Chondrocyte (in vitro differentiated cells): ENCODE measurements at places on chromosomes 6 and 20. TPM values are rescaled to one million over a fixed set of nuclear protein-coding genes. Genes with fewer than 3 reads are reported as not detected.

The COX4I2 gene
- total RNA-seq = not detected in 3 replicates

DNA sequence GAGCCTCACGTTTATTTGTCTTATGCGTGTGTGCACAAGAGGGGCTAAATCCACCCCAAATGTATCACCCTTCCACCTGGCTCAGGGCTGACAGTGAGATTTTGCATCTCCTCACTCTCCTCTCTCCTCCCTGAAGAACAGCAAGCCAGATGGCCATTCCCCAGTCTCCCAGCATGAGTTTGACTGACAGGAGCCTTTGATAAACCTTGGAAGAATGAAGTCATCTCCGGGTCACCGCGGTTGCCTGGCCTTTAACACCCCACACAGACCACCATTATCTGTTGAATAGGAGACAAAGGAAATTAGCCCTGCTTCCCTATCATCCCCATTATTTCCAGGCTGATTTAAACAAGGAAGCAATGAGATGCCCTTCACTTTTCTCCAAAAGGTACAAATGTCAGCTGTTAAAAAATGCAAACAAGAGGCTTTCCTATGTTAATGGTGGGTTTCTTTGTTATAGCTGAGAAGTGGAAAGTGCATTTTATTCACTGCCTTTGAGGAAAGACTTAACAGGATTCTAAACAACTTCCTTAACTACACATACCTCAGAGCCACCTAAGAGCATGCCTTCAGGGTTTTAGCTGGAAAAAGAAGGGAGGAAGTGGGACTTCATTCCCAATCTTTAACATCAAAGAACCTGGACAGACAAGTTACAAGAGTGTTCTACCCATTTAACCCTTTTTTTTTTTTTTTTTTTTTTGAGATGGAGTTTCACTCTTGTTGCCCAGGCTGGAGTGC, 524.8 kb upstream of the ID4 start:
- no peaks in the 10 kb centered on the region for H3K27me3 ChIP-seq
- no peak for DNase-seq
- H3K36me3 ChIP-seq = no peaks in the 10 kb centered on the region
- H3K27ac ChIP-seq = no peak overlapping the region

DNA sequence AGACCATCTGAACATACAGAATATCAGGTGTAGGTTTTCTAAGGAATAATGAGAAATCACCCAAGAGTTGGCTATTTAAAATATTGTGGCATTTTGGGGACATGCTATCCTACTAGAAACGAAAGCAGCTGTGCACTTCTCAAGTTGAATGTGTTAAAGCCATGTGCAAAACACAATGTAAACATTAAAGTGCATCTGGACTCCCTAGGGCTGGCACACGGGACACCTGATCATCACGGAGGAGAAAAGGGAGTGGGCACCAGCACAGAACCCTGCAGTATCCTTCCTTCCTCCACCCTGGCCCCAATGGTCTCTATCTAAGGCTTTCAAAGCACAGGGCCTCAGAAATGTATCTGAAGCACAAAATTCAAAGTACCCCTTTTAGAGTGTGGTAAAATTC, 94.3 kb downstream of the INSM1 start:
- peaks cover 5% of the 10 kb centered on the region for H3K4me1 ChIP-seq
- no peaks in the 10 kb centered on the region for H3K27me3 ChIP-seq
- no peak for DNase-seq
- no peak overlapping the region for H3K27ac ChIP-seq

- H3K27ac ChIP-seq = no peak overlapping the region
- no peaks in the 10 kb centered on the region for H3K36me3 ChIP-seq
- H3K4me1 ChIP-seq = no peaks in the 10 kb centered on the region
- no peak overlapping the region for H3K4me3 ChIP-seq
- H3K27me3 ChIP-seq = peaks cover 8% of the 10 kb centered on the region
Observed at GRCh38 chr6:90319044-90319443, 22.4 kb upstream of the BACH2 start.

DNA sequence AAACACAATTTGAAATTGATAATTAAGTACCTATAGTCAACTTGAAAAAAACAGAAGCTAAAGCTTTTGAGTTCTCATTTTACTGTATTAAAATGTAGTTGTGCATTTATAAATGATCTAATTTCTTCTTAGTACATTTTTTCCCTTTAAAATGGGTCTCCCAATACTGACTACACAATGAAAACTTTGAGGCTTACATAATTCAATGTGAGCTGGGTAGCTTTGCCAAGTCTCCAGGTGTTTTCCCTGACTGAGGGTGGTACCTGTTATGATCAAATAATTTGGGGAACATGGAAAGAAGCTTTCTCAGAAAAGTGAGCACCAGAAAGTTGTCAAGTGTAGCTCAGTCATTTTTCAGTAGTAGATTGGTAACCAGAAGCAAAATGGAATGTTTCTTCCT, 74.3 kb downstream of the ARMC2 start:
- no peak overlapping the region for H3K4me3 ChIP-seq
- H3K27me3 ChIP-seq = no peaks in the 10 kb centered on the region
- no peaks in the 10 kb centered on the region for H3K4me1 ChIP-seq
- no peak overlapping the region for H3K27ac ChIP-seq
- H3K36me3 ChIP-seq = no peaks in the 10 kb centered on the region

DNA sequence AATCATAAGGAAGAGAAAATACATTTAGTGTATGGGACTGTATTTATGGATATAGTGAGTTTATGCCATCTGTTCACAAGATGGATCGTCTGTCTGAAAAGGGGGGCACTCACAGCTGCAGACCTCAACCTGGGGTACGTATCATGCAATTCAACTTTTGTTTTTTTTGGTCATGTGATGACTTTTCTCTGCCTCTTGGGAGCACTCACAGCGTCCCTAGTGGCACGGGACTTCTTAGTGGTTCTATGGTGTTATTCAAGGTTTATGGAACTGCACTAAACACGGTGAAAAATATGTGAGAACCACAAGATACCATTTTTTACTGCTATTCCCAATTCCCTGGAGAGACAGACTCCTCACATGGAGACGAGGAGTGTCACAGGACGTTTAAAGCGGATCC, 60.4 kb upstream of the MPC1 start:
- no peak overlapping the region for H3K4me3 ChIP-seq
- no peak for DNase-seq
- H3K36me3 ChIP-seq = peaks cover 38% of the 10 kb centered on the region
- no peaks in the 10 kb centered on the region for H3K27me3 ChIP-seq

The BHLHE23 gene
- total RNA-seq = not detected in 3 replicates

DNA sequence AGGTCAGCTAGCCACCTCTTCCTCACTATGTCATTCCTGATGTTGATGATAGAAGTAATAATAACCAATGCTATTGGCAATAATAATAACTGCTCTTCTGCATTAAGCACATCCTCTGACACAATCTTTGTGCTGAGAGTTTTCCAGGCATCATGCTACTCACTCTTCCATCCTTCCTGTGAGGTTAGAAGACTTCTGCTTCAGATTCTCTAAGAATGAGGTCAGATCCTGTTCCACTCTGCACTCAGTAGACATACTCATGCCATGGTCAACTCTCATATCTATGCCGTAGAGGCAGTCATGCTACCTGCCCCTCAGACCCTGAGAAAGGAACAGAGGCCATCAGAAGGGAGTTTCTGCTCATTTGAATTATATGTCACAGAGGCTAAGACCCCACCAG, 98.1 kb upstream of the TOP1 start:
- no peaks in the 10 kb centered on the region for H3K4me1 ChIP-seq
- no peak overlapping the region for H3K27ac ChIP-seq
- H3K36me3 ChIP-seq = no peaks in the 10 kb centered on the region
- peaks cover 28% of the 10 kb centered on the region for H3K27me3 ChIP-seq
- H3K4me3 ChIP-seq = no peak overlapping the region

DNA sequence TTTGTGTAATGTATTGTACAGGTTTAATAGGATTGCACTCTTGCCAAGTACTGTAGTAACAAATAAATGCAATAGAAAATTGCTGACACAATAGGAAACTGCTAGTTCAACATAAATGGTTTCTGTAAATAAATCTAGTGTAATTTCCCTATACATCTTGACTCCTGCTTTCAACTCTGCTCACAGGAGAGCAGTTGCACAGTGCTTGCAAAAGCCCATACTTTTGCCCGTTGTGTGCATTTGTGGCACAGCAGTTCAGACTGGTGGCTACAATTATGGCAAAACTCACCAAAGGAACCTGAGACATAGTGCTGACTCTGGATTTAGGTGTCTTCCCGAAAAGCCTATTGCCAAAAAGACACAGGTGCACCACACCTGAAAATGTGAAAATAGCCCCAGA, 953.3 kb upstream of the SLC35B3 start:
- no peak overlapping the region for H3K4me3 ChIP-seq
- no peaks in the 10 kb centered on the region for H3K4me1 ChIP-seq
- H3K36me3 ChIP-seq = no peaks in the 10 kb centered on the region
- H3K27me3 ChIP-seq = no peaks in the 10 kb centered on the region
- DNase-seq = no peak

- H3K27me3 ChIP-seq = no peaks in the 10 kb centered on the region
- H3K36me3 ChIP-seq = no peaks in the 10 kb centered on the region
- no peak overlapping the region for H3K4me3 ChIP-seq
- no peak for DNase-seq
Observed at GRCh38 chr6:157278171-157278570, 45.1 kb downstream of the TMEM242 start.

- no peaks in the 10 kb centered on the region for H3K36me3 ChIP-seq
- H3K4me1 ChIP-seq = no peaks in the 10 kb centered on the region
- peaks cover 4% of the 10 kb centered on the region for H3K27me3 ChIP-seq
- no peak overlapping the region for H3K27ac ChIP-seq
- no peak for DNase-seq
- no peak overlapping the region for H3K4me3 ChIP-seq
Observed at GRCh38 chr6:79802657-79803300, 144.6 kb downstream of the ELOVL4 start.

The POPDC3 gene
- 2.6 to 4.6 TPM (median 3.4 TPM) in 3 replicates for total RNA-seq

GRCh38 chr6:53284901-53285300, 63.8 kb downstream of the ELOVL5 start:
- no peaks in the 10 kb centered on the region for H3K27me3 ChIP-seq
- no peak overlapping the region for H3K4me3 ChIP-seq

DNA sequence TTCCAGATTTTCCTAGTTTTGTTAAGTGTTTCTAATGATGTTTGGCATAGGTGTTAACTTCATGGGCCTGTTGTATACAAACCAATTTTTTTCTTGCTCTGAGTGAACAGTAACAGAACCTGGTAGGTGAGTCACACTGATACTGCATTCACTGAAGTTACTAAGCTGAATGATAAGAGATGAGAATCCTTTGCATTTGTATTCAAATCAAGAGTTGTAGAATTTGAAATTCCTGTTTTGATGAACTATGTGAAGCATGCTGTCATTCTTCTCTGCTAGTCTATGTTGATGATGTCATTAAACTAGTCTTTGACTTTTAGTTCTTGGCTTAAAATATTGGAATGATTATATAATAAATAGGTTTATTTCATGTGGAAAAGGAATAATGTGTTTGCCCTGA, 37.9 kb downstream of the PTPRA start:
- no peak overlapping the region for H3K4me3 ChIP-seq
- no peaks in the 10 kb centered on the region for H3K36me3 ChIP-seq
- H3K4me1 ChIP-seq = peaks cover 9% of the 10 kb centered on the region
- no peak overlapping the region for H3K27ac ChIP-seq

GRCh38 chr6:28725890-28726348, 197.9 kb downstream of the TRIM27 start:
- no peak overlapping the region for H3K27ac ChIP-seq
- peaks cover 35% of the 10 kb centered on the region for H3K27me3 ChIP-seq
- no peaks in the 10 kb centered on the region for H3K36me3 ChIP-seq
- DNase-seq = no peak

- H3K27ac ChIP-seq = peak overlapping the region; percentile 87
- no peaks in the 10 kb centered on the region for H3K27me3 ChIP-seq
- no peak for DNase-seq
- H3K4me1 ChIP-seq = peaks cover 40% of the 10 kb centered on the region
Observed at GRCh38 chr6:36682328-36683144, 4.0 kb downstream of the CDKN1A start.
